Upper lobe of right lung (tissue), 1 donor: ENCODE measurements at places on chromosomes 7 and 10. TPM values are rescaled to one million over a fixed set of nuclear protein-coding genes. Genes with fewer than 3 reads are reported as not detected.

CHCHD3 gene
- total RNA-seq, result 43.0 TPM

CTAGE4 gene
- total RNA-seq, result 9.5 TPM

DNA sequence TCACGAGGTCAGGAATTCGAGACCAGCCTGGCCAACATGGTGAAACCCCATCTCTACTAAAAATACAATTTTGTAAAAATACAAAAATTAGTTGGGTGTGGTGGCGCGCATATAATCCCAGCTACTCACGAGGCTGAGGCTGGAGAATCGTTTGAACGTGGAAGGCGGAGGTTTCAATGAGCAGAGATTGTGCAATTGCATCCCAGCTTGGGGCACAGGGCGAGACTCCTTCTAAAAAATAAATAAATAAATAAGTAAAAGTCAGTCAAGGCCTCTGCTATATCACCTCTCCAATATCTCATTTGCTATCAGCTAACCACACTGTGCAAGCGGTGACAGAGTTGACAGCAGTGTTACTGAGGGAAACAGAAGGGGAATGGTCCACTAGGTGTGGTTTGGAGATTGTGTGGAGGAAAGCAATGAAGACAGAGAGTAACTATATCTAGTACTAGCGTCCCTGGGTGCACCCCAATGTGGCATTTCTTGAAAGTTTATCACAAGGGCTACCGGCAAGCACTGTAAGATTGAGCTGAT is 20.9 kb upstream of the NFE2L3 start:
- no peak overlapping the region for H3K27ac ChIP-seq
- H3K36me3 ChIP-seq, result no peaks in the 10 kb centered on the region
- H3K27me3 ChIP-seq, result no peaks in the 10 kb centered on the region
- no peak overlapping the region for H3K4me3 ChIP-seq
- H3K4me1 ChIP-seq, result no peaks in the 10 kb centered on the region

LRWD1 gene
- 15.7 TPM for total RNA-seq

- no peak for DNase-seq
- no peaks in the 10 kb centered on the region for H3K27me3 ChIP-seq
- H3K27ac ChIP-seq, result no peak overlapping the region
- H3K4me3 ChIP-seq, result no peak overlapping the region
- H3K36me3 ChIP-seq, result no peaks in the 10 kb centered on the region
- H3K4me1 ChIP-seq, result no peaks in the 10 kb centered on the region
Measured at GRCh38 chr10:118901380-118901779, 128.1 kb upstream of the NANOS1 start.

GRCh38 chr10:76444034-76444800 is 1012.8 kb downstream of the LRMDA start:
- no peak overlapping the region for H3K27ac ChIP-seq
- no peak for DNase-seq
- H3K4me1 ChIP-seq, result no peaks in the 10 kb centered on the region
- no peak overlapping the region for H3K4me3 ChIP-seq

DNA sequence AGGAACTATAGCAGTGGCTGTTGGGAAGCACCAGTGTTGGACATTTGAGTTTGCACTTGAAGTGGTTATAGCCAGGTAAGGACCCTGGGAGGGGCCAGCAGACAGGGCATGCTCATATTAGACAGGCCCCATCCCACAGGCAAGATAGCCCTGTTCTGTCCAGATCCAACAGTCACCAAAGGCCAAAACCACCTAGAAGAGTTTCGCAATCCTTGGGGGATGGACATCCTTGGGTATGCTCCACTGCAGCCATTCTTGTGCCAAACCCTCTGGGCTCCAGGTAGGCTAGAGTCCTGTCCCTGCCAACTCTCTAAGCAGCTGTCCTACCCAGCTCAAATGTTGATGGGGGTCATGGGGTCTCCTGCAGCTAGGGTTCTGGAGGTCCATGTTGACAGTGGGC is 76.8 kb downstream of the TMEM26 start:
- H3K4me1 ChIP-seq, result no peaks in the 10 kb centered on the region
- DNase-seq, result no peak
- no peaks in the 10 kb centered on the region for H3K27me3 ChIP-seq
- no peaks in the 10 kb centered on the region for H3K36me3 ChIP-seq
- H3K27ac ChIP-seq, result no peak overlapping the region

- H3K27ac ChIP-seq, result peak overlapping the region; percentile 65
- no peak for DNase-seq
- peaks cover 17% of the 10 kb centered on the region for H3K4me1 ChIP-seq
- no peaks in the 10 kb centered on the region for H3K36me3 ChIP-seq
Measured at GRCh38 chr10:14062528-14063260, 268.0 kb downstream of the FRMD4A start.

CFAP70 gene
- 2.7 TPM for total RNA-seq

GDF2 gene
- not detected for total RNA-seq

- H3K36me3 ChIP-seq, result no peaks in the 10 kb centered on the region
- no peak overlapping the region for H3K27ac ChIP-seq
- no peak for DNase-seq
- no peak overlapping the region for H3K4me3 ChIP-seq
- peaks cover 6% of the 10 kb centered on the region for H3K4me1 ChIP-seq
Measured at GRCh38 chr10:110793128-110793812, 78.5 kb upstream of the PDCD4 start.

GRCh38 chr7:158382363-158383254 is 205.0 kb downstream of the PTPRN2 start:
- no peaks in the 10 kb centered on the region for H3K27me3 ChIP-seq
- DNase-seq, result peak; percentile 9
- no peaks in the 10 kb centered on the region for H3K4me1 ChIP-seq
- H3K36me3 ChIP-seq, result no peaks in the 10 kb centered on the region
- no peak overlapping the region for H3K27ac ChIP-seq

DNA sequence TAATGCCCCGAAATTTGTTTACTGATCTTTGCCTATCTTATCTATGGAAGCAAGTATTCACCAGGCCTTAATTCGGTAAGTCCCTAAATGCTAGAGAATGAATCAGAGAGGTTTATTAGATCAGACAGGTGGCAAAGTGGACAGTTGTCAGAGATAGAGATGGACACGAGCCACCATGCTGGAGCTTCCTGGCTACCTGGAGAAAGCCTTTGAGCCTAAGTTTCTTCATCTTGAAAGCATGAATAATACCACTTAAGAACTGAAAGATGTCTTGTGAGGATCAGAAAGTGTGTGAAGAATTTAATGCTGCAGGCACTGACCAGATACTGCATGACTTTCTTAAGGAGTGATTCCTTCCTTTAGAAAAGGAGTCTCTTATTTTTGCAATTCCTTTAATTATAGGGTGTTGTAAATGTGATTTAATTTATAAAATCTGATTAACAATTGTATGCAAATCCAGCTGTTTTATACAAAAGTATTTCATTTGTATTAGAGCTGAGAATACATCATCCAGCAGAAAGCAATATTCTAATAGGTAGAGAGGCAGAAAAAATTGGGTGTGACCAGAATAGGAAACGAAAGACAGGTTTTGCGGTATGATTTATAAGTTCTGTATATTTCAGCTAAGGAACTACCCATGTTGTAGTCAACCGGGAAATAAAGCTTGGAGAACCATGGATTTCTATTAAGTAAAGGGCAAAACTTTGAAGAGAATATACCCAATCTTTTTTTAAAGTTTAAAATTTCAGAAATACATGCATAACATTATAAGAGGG is 82.7 kb downstream of the SMURF1 start:
- DNase-seq, result no peak
- no peaks in the 10 kb centered on the region for H3K4me1 ChIP-seq
- H3K27ac ChIP-seq, result no peak overlapping the region
- H3K36me3 ChIP-seq, result peaks cover 27% of the 10 kb centered on the region
- no peaks in the 10 kb centered on the region for H3K27me3 ChIP-seq

DLX5 gene
- not detected for total RNA-seq

- DNase-seq, result no peak
- H3K4me1 ChIP-seq, result peaks cover 28% of the 10 kb centered on the region
- H3K27me3 ChIP-seq, result no peaks in the 10 kb centered on the region
Measured at GRCh38 chr10:119377451-119377957, 165.0 kb downstream of the RGS10 start.

DNA sequence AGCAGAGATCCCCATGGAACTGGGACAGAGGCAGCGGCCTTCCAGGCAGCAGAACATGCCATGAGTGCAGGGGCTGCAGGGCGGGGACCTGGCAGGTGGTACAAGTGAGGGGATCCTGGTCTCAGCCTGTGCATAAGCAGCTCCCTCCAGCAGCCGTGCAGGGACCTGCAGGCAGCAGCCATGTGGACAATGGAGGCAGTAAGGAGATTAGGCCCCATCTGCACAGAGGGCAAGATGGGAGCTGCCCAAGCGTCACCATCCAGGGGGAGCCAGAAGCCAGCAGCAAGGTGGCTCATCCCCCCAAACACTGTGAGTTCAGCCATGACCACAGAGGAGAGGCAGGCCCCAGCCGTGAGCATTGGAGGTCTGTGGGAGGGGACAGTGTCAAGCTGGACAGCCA is 3.1 kb downstream of the DDC start:
- no peaks in the 10 kb centered on the region for H3K27me3 ChIP-seq
- no peaks in the 10 kb centered on the region for H3K36me3 ChIP-seq
- H3K27ac ChIP-seq, result no peak overlapping the region
- no peak for DNase-seq

GRCh38 chr10:56135828-56136227 is 225.2 kb downstream of the ZWINT start:
- no peaks in the 10 kb centered on the region for H3K27me3 ChIP-seq
- no peak for DNase-seq
- no peak overlapping the region for H3K27ac ChIP-seq
- H3K4me3 ChIP-seq, result no peak overlapping the region
- H3K4me1 ChIP-seq, result no peaks in the 10 kb centered on the region

- no peak for DNase-seq
- H3K27ac ChIP-seq, result no peak overlapping the region
- no peaks in the 10 kb centered on the region for H3K36me3 ChIP-seq
Measured at GRCh38 chr7:120014925-120015465, 258.0 kb upstream of the KCND2 start.

DNA sequence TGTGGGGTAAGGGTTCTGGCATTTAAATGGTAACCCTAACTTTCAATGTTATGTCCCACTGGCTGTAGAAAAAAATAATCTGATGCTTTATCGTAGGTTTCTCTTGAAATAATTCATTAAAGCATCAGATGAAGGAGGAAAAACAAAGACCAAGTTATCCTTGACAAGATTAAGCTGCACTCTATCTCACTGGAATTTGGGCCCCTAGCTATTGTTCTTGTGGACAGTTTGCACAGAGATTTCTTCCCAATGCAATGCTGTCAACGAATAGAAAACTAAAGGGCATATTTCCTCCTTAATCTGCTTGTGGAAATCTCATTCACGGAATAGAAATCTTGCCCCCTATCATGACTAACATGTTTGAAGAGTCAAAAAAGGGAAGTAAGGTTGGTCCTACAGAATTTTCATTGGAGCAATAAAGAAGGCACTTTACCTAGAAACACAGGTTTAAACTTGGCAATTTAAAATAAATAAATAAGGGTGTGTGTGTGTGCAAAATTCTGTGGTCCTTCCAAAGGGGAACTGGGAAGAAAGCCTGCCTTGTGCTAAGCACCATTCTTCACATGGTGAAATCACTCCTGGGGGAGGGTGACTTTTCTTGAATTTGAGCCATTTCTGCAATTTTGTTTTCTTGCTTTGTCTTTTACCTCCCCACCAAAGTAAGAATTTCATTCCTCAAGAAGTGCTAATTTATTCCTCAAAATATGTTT is 242.8 kb downstream of the GLI3 start:
- peaks cover 23% of the 10 kb centered on the region for H3K4me1 ChIP-seq
- H3K36me3 ChIP-seq, result no peaks in the 10 kb centered on the region
- DNase-seq, result no peak
- no peaks in the 10 kb centered on the region for H3K27me3 ChIP-seq

- H3K4me1 ChIP-seq, result peaks cover 18% of the 10 kb centered on the region
- H3K4me3 ChIP-seq, result peak overlapping the region; percentile 86
- no peaks in the 10 kb centered on the region for H3K27me3 ChIP-seq
- DNase-seq, result peak; percentile 70
Measured at GRCh38 chr7:50450590-50451032, 461 bp upstream of the FIGNL1 start.

GRCh38 chr10:75682649-75683557 is 251.5 kb downstream of the LRMDA start:
- no peak overlapping the region for H3K4me3 ChIP-seq
- H3K36me3 ChIP-seq, result no peaks in the 10 kb centered on the region
- no peak overlapping the region for H3K27ac ChIP-seq
- H3K4me1 ChIP-seq, result no peaks in the 10 kb centered on the region
- DNase-seq, result no peak
- no peaks in the 10 kb centered on the region for H3K27me3 ChIP-seq

GRCh38 chr10:43968076-43968475 is 319.4 kb upstream of the ZNF32 start:
- H3K27me3 ChIP-seq, result no peaks in the 10 kb centered on the region
- DNase-seq, result no peak
- H3K36me3 ChIP-seq, result no peaks in the 10 kb centered on the region
- peaks cover 19% of the 10 kb centered on the region for H3K4me1 ChIP-seq

DNA sequence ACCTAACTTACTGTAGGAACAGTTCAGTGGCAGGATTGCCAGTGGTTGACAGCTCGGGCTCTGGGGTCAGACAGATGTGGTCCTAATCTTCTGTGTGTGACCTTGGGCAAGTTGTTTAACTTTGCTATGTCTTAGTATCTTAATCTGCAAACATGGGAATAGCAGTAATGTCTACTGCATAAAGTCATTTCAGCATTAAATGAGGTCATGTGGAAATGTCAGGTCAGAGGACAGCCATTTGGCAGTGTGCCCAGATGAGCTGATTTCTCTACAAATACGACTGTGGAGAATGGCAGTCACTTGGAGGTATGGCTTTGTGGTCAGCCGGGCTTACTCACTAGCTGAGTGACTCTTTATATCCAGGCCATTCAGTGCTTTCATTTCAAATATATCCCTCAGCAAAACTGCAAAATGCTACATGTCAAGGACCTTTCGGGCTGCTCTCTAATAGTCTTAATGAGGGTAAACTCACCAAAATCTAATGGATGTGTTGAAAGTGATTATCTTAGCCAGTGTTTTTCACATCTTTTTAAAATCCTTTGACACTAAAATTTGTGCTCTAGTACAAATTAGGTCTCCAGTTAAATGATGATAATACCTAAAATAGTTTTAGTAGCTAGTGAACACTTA is 171.4 kb downstream of the ST7 start:
- no peak overlapping the region for H3K4me3 ChIP-seq
- H3K4me1 ChIP-seq, result peaks cover 9% of the 10 kb centered on the region
- no peaks in the 10 kb centered on the region for H3K36me3 ChIP-seq

DNA sequence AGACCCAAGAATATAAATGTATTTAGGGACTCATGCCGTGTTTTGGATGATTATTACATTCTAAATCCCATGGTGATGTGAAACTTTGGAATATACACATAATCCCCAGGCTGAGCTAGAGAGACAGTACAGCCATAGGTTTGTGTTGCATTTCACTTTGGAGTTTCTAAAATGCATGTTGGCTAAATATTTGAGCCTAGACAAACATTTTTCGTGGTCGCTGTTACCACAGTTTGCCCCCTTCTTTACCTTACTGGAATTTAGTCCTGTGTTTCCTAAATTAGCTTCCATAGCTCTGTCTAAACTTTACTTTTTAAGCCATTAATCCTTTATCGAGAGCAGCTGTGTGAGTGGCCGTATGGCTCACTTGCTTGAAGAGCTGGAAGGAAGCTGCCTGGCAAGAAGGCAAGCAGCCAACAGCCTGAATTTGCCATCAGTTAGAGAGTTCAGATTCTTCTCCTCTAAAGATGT is 192.0 kb downstream of the BICC1 start:
- H3K27ac ChIP-seq, result no peak overlapping the region
- DNase-seq, result no peak
- H3K36me3 ChIP-seq, result no peaks in the 10 kb centered on the region
- no peaks in the 10 kb centered on the region for H3K4me1 ChIP-seq
- H3K27me3 ChIP-seq, result no peaks in the 10 kb centered on the region
- H3K4me3 ChIP-seq, result no peak overlapping the region
